GM04503 (cell line): ENCODE measurements at places on chromosomes 7 and 10.

DNA sequence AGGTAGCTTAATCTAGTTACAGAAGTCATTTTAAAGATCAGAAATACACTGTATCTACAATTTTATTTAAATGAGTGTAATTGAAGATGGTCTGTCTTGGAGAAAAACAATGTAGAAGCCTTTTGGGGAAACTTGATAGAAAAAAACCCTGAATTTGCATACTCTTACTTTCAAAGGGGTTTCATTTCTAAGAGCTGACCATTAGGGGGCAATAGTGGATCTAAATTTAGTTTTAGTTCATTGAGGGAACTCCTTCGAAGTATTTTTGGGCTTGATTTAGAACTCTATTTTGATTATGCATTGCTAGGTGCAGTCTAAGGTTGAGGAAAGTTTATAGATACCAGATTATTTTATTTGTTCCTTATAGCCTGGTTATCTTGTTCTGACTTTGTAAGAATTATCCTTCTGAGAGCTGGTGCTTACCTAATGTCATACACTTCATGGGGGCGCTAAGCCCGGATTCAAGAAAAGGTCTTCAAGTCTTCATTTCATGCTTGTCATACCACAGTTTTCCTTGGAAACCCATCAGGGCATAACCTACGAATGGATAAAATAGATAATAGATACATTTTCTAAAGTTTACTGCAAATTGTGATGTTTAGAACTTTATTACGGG is 69.1 kb upstream of the MXI1 start:
- DNase-seq = peak; percentile 15

- no peak for DNase-seq
Measured at GRCh38 chr7:1510780-1511154, 6.6 kb upstream of the INTS1 start.

DNA sequence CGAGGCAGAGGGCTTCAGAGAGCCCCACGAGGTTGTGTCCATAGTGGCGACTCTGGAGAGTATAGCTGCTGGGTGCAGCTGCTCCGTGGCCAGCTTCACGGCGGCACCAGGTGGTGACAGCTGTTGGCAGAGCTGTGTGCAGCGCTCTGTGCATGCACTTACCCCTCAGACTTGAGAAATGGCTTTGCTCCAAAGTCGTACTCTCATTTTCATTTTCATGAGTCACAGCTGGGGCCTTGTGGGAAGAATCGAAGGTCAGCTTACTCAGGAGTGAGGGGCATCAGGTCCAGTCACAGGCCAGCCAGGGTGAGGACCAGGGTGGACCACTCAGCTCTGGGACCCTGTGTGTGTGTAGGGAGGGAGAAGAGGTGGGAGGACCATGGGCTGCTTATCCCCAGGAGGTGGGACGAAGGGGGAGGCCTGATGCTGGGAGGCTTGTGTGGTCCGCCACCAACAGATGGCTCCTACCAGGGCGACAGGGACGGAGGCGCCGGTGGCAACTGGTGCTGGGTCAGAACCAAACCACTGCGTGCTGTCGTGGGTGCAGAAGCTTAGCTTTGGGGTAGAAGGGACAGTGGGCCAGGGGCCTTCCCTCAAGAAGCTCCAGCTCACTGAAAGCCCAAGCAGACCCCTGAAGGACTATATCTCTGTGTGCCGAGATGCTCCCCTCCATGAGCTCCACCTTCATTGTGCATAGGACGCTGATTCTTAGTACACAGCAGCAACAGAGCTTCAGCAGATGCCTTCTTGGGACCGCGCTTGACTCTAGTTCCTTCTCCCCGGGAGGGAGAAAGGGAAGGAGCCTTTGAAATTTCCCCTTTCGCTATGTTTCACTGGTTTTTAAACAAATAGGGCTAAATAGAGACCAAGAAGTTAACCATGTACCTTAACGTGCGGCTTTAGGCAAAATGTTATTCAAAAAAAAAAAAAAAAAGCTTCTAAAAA is 225.0 kb downstream of the CELF2 start:
- DNase-seq = no peak

DNA sequence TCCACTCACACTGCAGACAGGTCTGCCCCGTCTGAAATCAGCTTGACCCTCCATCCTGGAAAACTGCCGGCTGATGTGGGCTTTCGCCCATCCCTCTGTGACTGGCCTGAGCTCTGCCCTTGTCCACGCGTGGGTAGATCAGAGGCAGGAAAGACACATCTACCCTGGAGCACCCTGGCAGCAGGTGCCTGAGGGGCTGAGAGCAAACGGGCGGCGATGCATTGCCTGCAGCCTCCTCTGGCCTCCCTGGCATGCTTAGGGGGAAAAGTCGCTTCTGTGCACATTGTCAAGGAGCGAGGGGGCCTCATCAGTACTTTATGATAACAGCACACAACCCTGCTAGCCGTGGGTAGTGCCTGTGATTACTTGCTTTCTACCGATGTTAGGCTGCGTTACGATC is 109.4 kb downstream of the ADARB2 start:
- no peak for DNase-seq

DNA sequence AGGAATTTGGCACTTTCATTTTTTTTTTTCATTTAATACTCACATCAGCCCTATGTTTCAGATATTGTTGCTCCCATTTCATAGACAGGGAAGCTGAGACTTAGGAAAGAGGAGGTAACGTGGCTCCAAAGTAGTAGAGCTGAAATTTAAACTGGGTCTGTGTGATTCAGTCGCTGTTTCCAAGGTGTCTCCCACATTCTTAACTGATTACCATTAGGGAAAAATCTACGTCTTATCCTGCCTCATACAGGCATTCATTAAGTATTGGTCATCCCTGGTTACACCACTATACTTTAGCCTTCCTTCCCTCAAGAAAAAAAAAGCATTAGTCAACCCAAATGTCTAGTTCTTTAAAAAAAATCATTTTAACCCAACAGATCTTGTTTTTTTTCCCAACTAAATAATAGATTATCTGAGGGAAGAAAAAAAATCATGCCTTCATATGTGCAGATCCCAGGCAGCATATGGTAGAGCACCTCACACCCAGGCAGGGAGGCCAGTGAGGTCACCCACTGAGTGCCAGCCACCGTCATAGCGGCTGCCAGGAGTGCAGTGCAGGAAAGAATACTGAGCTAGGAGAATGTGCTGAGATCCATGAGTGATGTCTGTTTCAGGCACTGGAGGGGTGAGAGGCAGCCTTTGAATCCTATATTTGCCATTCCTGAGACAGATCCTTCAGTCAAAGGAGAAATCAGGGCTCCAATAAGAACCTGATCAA is 59.0 kb upstream of the SORCS3 start:
- DNase-seq = no peak

GRCh38 chr7:136555933-136556332 is 312.5 kb upstream of the CHRM2 start:
- no peak for DNase-seq

GRCh38 chr10:100723770-100724530 is 21.4 kb upstream of the PAX2 start:
- DNase-seq = no peak

DNA sequence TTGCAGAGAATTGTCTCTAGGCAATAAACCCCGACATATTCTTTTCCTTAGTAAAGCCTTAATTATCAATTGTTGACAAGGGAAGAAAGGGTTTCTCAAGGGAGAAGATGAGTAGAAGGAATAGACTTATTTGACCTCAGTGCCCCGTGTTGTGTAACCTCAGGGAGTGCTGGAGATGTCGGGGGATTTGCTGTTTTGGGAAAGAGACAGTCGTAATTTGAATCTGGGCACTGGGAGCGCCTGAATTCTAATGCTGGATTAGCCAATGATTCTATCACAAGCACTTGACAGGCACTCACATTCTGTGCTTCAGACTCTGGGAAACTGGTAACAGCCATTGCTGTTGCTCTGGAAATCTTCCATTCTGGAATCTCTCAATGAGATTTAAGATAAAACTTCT is 13.8 kb upstream of the LMOD2 start:
- DNase-seq = no peak

DNA sequence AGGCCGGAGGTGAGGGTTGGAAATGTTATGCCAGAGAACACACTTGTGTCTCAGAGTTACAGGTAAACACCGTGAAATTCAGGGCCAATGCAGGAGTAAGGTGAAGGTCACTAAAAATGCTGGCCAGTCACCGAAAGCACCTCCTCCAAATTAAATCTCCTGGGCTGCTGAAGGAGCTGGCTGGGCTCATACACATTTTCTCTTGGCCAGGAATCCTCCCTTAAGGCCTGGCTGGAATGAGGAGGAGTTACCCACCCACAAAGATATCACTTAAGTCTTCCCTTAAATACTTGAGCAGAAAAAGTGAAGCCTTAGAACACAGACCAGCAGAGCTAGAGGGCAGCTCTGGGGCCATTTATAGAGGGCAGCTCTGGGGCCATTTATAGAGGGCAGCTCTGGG is 46.3 kb downstream of the HTRA1 start:
- no peak for DNase-seq

- no peak for DNase-seq
Measured at GRCh38 chr10:2284071-2284470, 546.7 kb upstream of the ADARB2 start.

DNA sequence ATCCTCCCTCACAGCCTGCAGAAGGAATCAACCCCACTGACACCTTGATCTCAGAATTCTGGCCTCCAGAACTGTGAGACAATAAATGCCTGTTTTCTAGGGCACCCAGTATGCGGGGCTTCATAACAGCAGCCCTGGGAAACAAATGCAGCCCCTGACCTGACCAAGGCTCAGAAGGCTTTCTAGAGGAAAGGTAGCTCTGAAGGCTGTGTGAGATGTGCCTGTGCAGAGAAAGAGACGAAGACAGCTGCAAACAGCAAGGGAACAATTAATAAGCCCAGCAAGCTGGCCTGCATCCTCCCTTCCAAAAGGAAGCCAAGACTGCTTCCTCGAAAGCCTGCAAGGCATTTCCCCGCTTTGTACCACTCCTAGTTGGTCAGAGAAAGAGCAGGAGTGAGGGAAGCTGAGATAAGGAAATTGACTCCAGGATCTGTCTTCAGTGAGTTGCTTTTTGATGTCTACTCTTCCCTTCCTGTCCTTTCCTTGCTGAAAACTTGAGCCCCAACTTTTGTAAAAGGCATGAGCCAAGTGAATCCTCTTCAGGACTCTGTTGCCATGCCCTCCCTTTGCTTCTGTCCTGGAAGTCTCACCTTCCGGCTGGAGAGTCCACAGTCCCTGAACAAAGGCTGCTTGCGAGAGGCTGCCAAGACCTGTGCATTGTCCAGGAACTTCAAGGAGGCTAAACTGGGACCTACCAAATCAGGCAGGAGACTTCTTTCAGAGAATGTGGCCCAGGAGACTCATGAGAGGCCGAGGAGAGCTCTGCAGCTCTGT is 71.2 kb upstream of the ARID5B start:
- DNase-seq = no peak

DNA sequence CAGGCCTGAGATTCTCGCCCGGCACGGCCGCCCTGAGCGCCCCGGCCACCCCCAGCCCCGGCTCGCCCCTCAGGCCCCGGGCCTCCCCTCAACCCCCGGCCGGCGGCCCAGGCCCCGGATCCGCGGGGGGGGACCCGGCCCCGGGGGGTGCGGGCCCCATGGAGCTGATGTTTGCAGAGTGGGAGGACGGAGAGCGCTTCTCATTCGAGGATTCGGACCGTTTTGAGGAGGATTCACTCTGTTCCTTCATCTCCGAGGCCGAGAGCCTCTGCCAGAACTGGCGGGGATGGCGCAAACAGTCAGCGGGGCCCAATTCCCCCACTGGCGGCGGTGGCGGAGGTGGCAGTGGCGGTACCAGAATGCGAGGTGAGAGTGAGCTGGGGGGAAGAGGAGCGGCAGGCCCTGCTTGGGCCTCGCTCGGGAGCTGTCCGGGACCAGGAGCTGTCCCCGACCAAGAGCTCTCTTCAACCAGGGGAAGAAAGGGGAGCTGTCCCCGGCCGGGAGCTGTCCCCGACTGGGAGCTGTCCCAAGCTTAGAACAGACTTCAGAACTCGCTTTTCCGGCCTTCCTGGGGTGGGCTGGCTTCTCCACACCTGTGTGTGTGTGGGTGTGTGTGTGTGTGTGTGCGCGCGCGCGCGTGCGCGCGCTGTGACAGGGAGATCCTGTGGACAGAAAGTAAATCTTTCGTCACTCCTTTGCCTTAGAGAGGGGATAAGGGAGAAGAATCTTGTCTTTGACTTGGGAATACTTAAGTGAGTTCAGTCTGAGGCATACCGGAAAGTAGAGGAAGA is 510 bp downstream of the ZSWIM8 start:
- DNase-seq = peak; percentile 31

DNA sequence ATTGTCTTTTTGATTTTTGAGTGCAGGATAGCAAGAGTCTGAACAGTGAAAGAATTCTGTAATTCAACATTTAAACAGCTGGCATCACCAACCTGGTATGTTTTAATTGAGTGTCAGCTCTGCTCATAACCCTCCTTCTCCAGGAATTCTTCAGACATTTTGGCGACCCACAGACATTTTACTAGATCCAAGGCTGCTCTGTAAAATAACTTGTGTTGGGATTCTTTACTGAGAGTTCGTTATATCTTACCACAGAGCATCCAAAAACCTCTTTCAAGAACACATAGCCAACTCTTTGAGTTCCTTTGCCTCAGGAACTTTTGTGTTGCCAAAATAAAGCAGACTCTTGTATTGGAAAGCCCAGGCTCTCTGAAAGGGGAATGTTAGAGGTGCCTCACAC is 27.7 kb upstream of the SORCS3 start:
- no peak for DNase-seq

GRCh38 chr7:91327346-91327745 is 63.1 kb downstream of the FZD1 start:
- no peak for DNase-seq

DNA sequence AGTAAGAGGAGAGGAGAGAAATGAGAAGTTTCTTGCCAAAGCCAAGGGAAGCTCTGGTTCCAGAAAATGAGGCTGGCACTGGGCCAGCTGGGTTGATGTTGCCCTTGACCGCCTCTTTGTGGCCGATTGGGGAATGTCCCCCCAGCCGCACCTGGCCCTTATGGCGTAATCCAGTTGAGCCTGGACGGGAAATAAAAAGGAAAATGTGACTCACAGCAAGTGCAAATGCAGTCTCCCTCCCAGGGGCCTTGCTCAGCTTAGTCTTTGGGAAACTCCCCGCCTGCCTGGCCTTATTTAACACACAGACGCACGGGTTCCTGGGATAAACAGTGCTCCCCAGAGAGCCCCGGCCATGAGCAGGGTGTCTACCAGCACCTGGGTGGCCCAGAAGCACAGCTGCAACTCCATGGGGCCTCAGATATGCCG is 174.8 kb downstream of the KIAA1217 start:
- DNase-seq = peak; percentile 51

GRCh38 chr7:30543813-30544525 is 39.3 kb upstream of the GGCT start:
- DNase-seq = no peak

DNA sequence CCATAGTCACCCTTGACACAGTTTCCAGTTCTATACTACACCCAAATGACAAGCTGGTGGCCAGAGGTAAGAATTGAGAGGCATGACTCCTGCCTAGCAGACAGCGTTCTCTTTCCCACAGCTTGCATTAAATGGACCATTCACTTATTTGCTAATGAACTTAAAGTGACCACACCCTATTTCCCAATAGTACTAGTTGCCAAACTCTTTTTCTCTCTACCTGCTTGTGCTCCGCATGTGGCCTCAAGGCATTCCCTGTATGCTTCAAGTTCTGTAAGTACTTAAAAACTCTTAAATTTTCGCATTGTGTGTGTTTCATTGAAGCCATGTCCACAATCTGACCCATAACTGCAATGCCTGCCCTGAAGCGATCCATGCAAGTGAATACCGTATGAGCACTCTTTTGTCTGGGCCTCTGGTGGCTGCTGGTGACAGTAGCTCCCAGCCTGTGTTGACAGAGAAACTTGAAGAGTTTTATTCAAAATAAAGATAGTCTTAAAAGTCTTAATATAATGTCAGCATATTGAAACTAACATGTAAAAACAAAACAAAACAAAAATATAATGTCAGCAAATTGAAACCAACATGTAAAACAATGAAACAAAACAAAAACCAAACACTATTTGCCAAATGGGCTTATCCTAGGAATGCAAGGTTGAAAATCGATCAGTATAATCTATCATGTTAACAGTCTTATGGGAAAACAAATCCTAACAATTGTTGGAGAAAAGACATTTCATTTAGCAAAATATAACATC is 73.6 kb downstream of the CCSER2 start:
- DNase-seq = no peak
